ENCODE measurements at places on chromosomes 6 and 20.

DNA sequence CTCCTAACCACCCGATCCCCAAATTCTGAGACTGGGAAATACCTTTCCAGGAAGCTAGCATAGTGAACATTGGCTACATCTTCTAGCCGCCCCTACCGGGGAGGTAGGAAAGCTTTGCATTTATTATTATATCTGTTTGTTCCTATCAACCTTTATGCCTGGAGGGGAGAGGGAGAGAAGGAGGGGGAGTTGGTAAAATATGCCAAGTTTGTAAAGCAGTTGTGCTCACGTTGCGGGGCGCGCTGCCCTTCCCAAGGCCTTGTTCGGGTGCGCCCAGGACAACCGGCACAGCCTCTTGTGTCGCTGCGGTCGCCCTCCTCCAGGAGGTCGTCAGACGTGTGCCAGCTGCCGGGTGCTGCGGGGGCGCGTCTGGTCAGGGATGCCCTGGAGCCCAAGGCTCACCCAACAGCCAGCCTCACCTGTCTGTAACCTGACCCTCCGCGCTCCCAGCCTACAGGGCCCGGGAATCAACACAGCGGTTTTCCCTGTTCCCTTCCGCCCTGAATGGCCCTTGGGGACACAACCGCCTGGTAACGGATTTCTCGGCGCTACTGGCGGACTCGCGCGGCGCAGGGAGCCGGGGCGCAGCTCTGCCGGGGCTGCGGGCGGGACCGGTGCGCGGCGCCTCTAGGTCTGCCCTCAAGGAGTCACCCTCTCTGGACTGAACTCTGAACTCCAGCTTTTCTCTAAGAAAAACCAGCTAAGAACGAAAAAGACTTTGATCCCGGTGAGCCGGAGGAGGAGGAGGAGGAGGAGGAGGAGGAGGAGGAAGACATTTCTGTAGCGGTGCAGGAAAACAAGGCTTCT is 1.1 kb upstream of the OVOL2 start:
- DNase-seq, result no peak

DNA sequence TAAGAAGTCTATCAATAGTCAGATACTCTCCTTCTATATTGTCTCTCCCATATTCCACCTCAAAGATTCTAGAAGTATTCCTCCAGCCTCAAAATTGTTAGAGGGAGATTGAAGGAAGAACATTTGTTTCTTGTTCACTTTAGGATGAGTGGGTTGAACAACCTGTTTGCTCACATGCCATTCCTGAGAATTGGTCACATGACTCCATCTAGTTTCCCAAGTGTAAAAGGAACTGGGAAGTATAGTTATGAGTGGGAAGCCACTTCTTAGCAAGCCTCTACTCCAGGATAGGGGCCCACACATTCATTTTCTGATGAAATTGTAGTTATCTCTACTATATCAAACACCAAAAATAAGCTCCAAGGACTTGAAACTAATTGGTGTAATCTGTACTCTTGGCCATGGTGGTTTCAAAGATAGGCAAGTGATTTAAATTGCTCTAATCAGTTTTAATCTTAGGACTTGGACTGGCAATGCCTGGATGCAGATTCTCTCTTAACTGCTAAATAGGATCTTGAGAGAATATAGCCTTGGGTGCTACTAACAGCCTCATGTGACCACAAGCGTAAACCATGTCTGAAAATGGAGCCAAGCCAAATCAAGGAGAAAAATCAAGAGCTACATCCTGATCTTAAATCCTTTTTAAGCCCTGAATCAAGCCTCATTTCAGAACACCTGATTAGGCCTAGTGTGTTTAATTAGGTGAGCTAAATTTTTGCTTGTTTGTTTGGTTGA is 758.7 kb upstream of the MAN1A1 start:
- no peak for DNase-seq

DNA sequence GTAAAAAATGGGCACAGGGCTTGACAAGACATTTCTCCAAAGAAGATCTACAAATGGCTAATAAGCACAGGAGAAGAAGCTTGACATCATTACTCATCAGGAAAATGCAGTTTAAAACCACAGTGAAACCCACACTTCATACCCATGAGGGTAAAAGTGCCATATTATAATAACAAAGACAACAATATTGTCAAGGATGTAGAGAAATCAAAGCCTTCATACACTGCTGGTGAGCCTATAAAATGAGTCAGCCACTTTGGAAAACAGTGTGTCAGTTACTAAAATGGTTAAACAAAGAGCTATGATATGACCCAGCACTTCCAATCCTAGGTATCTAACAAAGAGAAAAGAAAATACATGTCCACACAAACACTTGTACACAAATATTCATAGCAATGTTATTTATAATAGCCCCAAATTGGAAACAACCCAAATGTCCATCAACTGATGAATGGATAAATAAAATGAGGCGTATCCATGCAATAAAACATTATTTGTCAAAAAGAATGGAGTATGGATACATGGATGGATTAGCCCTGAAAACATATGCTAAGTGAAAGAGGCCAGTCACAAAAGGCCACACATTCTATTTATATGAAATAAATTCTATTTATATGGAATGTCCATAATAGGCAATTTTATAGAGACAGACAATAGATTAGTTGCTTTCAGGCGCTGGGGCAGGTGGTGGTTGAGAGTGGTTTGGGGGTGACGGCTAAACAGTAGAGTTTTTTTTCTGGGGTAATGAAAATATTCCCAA is 11.5 kb upstream of the IL20RA start:
- DNase-seq, result no peak

GRCh38 chr6:167119670-167120582 is 3.0 kb upstream of the CCR6 start:
- DNase-seq, result peak; percentile 91

DNA sequence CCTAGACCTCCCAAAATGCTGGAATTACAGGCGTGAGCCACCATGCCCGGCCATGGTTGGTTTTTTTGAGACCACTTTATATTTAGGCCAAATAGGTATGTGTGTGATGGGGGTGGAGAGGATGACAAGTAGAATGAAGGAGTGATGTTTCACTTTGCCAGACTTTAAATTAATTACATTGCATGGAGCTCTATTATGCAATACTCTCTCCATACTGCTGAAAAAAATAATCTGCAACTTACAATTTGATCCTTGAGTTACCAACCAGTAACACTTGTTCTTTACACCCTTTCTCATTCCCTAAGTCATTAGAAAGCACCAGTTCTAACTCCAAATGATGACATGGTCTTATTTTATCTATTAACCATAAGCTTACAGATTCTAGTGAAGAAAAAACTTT is 26.8 kb downstream of the GINM1 start:
- no peak for DNase-seq

DNA sequence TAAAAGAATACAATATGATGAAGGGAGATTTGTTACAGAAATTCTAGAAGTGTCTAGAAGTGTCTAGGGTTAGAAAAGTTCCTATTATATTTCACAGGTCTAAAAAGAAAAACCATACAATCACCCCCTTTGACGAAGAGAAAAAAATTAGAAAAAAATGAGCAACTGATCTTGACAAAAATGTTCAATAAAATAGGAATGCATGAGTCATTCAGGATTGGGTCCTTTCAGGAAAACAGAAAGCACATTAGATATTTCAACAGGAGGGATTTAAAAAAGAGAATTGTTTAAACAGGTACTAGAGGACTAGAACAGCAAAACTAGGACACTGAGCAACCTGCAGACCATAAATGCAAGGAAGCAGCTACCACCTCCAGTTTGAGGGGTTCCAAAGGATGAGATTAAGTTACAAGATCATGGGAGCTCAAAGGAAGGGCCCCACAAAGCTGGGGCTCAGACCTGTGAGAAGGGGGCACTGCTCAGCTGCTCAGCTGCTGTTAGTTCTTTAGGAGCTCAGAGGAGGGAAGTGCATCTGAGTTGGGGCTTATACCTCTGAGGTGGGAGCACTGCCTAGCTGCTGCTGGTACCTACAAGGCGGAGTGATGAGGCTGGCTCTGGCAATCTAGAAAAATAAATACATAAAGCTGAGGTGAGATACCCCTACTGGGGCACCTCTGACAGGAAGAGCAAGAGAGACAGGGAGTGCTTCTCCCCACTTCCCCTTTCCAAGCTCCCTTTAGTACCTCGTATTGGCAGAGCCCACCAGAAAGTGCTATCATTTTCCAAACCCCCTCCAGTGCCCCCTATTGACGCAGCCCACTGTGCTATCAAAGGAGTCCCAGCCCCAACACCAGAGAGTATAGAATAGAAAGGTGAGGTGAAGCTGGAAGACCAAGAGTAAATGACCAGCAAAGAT is 27.1 kb upstream of the BEND6 start:
- DNase-seq, result no peak

DNA sequence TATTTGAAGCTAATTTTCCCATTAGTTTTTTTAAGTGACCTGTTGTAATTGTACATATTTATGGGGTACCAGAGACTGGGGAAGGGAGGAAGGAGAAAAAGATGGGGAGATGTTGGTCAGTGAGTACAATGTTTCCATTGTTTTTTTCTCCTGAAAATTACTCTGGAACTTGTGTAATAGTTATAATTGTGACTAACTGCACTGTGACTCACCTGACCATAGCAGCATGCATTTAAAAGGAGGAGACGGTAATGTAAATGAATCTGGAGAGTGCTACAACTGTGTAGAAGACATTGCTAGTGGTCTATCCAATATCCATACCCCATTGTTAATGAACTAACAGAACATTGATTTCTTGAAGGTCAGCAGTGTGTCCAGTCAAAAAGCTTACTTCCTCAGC is 133.4 kb downstream of the RFPL4B start:
- no peak for DNase-seq

GRCh38 chr6:25617997-25618396 is 34.0 kb upstream of the SCGN start:
- no peak for DNase-seq

GRCh38 chr6:154614101-154614500 is 103.6 kb upstream of the CNKSR3 start:
- DNase-seq, result no peak

DNA sequence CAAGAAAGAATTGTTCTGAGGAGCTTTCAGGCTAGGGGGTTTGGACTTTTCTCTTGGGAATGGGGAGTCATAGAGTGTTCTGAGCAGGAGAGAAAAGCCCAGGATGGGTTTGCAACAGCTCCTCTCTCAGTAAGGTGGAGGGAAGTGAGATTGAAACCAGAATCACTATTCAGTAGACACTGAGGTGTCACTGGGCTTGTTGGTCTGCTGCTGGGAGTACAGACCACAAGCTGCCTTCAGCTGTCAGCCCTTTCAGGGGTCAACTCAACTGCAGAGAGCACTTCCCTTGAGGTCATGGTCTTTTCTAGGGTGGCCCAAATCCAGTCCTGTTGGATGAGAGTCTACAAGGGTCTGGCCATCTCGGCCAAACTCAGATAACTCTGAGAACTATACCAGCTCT is 12.9 kb upstream of the FOXA2 start:
- no peak for DNase-seq

DNA sequence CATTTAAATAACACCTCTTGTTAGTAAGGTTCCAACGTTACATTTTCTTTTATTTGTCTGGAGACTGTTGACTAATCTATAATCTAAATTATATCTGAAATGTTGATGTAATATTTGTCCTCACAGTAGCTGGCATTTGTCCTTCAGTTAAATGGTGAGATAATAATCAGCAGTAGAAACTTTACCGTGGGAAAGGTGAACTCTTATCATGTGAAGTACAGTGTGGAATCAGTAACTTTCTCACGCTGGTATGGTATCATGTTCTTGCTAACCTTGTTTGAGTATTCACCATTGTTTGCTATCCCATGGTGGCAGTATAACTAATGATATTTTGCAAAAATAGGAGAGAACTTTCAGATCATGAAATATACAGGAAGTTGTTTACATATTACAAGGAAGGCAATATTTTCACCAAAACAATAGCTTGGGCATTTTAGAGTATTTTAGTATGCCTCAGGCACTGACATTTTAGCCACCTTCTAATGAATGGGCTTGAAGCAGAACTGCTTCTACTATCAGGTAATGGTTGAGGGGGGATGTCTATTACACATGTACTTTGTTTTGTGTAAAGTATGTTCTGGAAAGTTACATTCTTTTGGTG is 4.8 kb downstream of the GMNN start:
- DNase-seq, result no peak

GRCh38 chr6:123994168-123994567 is 190.5 kb downstream of the NKAIN2 start:
- no peak for DNase-seq

GRCh38 chr6:18362058-18362561 is 25.0 kb upstream of the RNF144B start:
- DNase-seq, result no peak

GRCh38 chr6:116363759-116364158 is 7.0 kb upstream of the DSE start:
- no peak for DNase-seq

- no peak for DNase-seq
Observed at GRCh38 chr6:98002678-98003077, 719.7 kb upstream of the MMS22L start.

GRCh38 chr6:134402372-134402984 is 84.6 kb upstream of the SGK1 start:
- DNase-seq, result no peak

DNA sequence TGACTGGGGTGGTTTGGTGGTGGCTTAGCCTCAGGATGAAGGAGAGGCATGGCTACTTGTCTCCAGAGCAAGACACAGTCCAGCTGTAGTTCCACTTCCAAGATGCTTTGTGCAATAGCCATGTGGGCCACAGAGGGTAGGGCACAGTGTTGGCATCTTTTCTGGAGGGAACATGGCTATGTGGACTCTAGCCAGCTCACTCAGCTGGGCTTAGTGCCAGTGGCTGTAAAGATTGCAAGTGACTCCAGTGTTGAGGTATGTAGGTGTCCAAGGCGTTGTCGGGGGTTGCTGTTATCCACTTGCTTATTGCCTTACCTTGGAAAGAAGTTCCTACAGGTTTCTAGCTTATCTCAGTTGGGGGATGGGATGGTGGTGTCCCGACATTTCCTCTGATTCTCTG is 233.4 kb downstream of the CD109 start:
- no peak for DNase-seq

- DNase-seq, result peak; percentile 41
Observed at GRCh38 chr6:30720738-30721197, 616 bp downstream of the TUBB start.

- DNase-seq, result no peak
Observed at GRCh38 chr6:137928286-137928685, 61.2 kb downstream of the TNFAIP3 start.

DNA sequence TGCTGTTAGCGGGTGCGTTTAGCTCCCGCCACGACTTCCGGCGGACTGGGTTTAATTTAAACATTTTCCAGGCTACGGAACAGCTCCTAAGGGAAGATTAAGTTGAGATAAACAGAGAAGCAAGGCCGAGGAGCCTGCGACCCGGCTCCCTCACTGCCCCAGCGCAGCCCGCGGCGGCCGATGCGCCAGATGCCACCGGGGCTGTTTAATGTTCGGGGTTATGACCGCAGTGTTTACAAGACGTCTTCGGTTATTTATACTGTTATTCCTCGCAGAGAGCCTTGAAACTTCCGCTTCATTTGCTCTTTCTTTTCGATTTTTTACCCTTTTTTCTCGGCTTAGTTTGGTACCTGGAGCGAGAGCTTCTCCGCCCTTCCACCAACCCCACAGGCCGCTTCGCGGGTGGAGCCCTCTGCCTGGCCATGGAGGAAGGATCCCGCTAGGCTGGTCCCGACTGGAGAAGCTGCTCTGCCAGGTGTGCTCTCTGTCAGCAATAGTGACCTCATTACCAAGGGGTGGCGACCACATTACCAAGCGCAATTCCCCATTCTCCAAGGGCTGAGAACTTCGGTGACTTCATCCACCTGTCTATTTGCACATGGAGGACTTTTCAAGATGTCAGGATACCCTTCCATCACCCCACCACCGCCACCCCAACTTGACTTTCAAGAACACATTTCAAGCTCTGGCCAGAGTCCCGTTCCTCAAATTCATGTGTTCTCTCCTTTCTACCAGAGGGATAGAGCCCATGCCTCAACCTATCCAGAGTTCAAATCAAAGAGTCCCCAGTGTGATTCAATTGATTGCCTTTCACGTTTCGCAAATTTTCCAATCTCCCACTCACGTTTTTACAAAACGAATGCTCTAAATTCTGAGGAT is 4.1 kb downstream of the TCF21 start:
- DNase-seq, result no peak

All from central memory CD4-positive, alpha-beta T cell (primary cell).